ENCODE measurements at places on chromosomes 5 and 9. TPM values are rescaled to one million over a fixed set of nuclear protein-coding genes. Genes with fewer than 3 reads are reported as not detected.

DNA sequence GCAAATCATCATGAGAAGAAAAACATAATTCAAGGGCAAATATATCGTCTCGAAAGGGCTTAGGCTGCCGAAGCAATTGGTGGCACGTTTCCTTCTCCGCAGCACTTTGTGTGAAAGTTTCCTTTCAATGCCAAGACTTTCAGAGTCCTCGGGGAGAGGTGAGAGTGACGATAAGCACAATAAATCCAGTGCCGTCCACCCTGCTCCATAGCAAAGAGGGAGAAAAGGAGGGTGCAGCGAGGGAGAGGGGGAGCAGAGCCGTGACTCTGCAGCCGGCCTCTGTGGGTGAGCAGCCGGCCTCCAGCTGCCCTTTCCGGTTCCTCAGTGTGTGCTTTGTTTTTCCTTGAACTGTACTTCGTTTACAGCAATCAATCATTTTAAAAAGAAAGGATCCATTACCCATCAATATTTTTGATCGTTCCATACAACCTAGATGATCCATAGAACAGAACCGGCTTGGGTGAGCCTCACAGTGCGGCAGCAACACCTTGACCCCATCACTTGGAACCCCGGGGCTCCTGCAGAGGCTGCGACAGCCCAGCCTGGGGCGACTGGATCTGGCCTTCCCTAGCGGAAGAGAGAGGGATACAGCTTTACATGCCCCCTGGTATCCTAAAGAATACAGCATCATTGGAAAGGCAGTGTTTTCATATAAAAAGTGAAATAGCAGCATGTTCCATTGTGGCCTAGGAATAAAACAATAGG is 247.0 kb upstream of the IRX4 start:
- DNase-seq: no peak

GRCh38 chr9:78370991-78371390 is 74.1 kb downstream of the PSAT1 start:
- DNase-seq: no peak

DNA sequence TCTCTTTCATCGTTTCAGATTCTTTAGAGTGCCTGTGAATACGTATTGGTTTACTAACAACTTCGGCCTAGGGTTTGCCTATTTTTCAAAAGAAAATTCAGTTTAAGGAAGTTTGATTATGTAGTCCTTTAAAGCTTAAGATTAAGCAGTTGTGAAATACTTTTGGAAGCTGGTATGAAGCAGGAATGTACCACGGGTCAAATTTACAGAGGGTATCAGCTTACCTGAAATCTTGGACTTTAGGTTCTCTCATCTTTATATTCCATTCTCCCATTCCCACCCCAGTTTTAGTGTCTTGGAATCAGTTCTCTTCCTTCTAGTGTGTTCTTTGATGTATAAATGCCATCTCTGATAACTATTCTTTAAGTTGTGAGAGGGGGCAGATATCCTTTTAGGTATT is 53.2 kb downstream of the IQGAP2 start:
- DNase-seq: no peak

DNA sequence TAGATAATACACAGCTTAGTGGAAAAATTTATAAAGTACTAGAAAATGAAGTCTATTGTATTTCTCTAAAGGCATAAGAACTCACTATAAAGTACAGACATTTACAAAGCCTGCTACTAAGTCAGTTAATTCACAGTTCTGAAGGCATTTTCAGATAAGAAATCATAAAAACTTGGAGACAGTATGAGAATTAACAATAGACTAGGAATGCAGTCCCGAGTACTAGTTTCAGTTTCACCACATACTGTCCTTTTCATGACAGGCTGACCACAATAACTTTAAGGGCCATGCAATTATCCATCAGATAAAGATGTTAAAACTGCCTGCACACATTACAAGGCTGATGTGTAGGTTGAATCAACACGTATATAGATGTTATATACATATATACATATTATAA is 362.6 kb upstream of the SMC2 start:
- no peak for DNase-seq

- DNase-seq: no peak
Observed at GRCh38 chr5:19044931-19045695, 942.9 kb downstream of the CDH18 start.

- no peak for DNase-seq
Observed at GRCh38 chr9:25709941-25710340, 31.7 kb upstream of the TUSC1 start.

GRCh38 chr5:67216564-67216963 is 20.0 kb upstream of the CD180 start:
- no peak for DNase-seq

GPX8 gene
- 201 TPM for total RNA-seq

ANKRD18A gene
- total RNA-seq: not detected

DNAJC18 gene
- total RNA-seq: 11.1 TPM

ZNF79 gene
- total RNA-seq: 13.9 TPM
